ENCODE measurements at places on chromosomes 2 and 18. TPM values are rescaled to one million over a fixed set of nuclear protein-coding genes. Genes with fewer than 3 reads are reported as not detected.

TBR1 gene
- total RNA-seq = 0.05 TPM

TMEM237 gene
- total RNA-seq = 19.4 TPM

CHST9 gene
- not detected for total RNA-seq

PIEZO2 gene
- not detected for total RNA-seq

PRKAG3 gene
- total RNA-seq = not detected

CCNYL1 gene
- 8.7 TPM for total RNA-seq

CYP1B1 gene
- 12.7 TPM for total RNA-seq

FSHR gene
- total RNA-seq = not detected

LYG2 gene
- not detected for total RNA-seq

CCDC85A gene
- total RNA-seq = not detected

IRS1 gene
- total RNA-seq = 3.8 TPM

TCF7L1 gene
- not detected for total RNA-seq

VWA3B gene
- not detected for total RNA-seq

DLX2 gene
- total RNA-seq = 0.20 TPM

PPP1CB gene
- total RNA-seq = 262 TPM

MOCOS gene
- 0.17 TPM for total RNA-seq

IL36A gene
- not detected for total RNA-seq

MXD1 gene
- 16.0 TPM for total RNA-seq

CPO gene
- total RNA-seq = not detected

IFT172 gene
- 13.5 TPM for total RNA-seq

MC5R gene
- total RNA-seq = not detected

VIL1 gene
- total RNA-seq = not detected

MAIP1 gene
- total RNA-seq = 24.7 TPM

MOGAT1 gene
- total RNA-seq = not detected

BMP10 gene
- total RNA-seq = not detected

ERMN gene
- 2.1 TPM for total RNA-seq

DES gene
- total RNA-seq = not detected

RTP5 gene
- total RNA-seq = not detected

C2orf66 gene
- 0.42 TPM for total RNA-seq

GFPT1 gene
- 52.3 TPM for total RNA-seq

POTEF gene
- total RNA-seq = not detected
